ENCODE measurements at places on chromosomes 7 and 10.

DNA sequence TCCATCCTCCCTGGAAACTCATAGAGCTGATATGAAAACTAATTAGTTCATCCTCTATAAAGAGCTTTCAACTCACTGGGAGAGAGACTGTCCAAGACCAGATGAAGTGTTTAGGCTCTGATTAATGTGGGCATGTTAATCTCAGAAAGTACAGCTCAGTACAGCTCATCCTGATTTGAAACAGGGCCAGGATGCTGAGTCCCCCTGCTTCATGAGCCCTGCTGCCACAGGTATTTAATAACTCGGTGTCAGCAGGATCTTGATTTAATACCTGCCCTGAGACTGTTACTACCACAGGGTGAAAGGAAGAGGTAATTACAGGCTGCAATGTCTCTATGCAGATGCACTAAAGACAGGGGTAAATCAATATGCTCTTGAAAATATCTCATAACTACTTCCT is 10.8 kb downstream of the LMOD2 start:
- no peak for DNase-seq

GRCh38 chr7:31023877-31024276 is 28.2 kb upstream of the ADCYAP1R1 start:
- DNase-seq, result no peak

DNA sequence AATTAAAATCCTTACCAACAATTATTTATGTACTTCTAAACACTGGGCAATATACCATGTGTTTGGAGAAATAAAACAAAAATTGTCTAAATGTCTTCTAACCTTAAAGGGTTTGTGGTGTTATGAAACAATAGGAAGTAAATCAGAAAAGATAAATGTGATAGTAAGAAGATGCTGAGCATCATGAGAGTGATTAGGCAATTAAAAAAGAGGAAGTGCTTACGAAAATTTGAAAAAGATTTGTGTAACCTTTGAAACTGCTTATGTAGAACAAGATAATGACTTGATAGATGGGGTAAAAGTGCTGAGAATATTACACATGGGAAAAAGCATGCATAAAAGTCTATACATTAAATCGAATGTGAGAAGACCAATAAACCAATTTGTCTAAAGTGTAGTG is 573.4 kb upstream of the CNTNAP2 start:
- DNase-seq, result no peak

DNA sequence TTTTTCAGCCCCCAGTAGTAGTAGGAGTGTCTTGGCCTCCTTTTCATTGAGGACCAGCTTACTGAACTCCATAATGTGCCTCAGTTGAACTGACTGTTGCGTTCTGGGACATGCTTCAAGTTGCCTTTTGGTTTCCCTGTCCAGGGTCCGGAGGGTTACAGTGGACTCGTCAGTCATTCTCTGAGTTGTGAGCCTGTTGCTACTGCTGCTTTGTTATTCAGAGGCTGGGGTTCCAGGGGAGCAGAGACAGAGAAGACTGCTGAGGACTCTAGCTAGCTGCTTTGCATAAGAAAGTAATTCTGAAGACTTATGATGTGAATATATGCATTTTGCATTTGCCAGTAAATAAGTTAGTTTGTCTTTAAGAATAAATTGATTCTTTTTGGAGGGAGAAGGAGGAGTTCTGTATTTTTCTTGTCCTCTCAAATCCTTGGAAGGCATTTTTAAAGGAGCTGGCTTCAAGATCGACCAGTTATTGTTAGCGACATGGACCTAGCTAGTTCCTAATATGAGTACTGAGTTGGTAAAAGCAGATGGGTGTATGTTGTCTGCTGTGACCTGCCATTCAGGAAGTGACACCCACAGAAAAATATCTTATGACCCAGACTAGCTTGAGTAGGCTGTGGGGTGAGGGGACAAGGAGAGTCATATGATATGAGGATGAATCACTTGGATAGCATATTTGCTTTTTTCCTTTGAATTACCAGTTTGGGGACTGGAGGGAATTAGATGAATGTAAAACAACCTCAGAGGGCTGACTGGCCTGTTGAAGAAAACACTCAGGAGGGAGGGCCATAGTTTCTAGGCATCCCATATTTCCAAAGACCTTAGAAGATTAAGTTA is 8.3 kb downstream of the PI4K2A start:
- DNase-seq, result no peak

- DNase-seq, result no peak
Measured at GRCh38 chr7:89002981-89003956, 207.7 kb upstream of the TEX47 start.

GRCh38 chr7:130959743-130960207 is 225.8 kb upstream of the KLF14 start:
- DNase-seq, result no peak
